ENCODE measurements at places on chromosomes 1 and 21.

GRCh38 chr21:38266732-38267131 is 9.9 kb downstream of the KCNJ15 start:
- no peak for DNase-seq

- DNase-seq: no peak
Measured at GRCh38 chr1:47184090-47184821, 5.6 kb downstream of the PDZK1IP1 start.

DNA sequence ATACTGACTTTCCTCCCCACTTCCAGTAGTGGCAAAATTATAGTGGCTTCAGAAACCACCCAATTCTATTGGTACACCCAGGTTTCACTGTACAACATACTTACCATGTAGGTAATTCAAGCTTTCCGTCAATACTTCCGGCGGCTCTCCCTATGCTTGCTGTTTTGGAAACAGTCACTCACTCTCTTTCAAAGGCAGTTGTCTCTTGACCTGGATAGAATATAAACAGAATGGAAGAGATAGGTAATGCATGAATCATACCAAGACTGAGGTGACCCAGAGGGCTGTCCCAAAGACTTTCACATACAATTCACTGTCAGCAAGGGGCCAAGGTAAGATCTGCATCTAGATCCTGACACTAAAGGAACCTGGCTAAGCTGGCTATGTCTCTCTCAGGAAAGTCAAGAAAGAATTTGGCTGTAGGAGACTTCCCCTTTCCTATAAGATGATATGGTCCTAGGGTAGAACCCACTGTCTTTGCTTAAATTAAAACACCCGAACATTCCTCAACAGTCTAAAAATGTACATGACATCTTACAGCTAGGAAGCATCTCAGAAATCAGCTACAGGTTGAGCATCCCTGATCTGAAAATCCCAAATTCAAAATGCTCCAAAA is 59.6 kb downstream of the LUZP1 start:
- no peak for DNase-seq

GRCh38 chr1:218480137-218480536 is 135.0 kb downstream of the TGFB2 start:
- peak; percentile 72 for DNase-seq

- no peak for DNase-seq
Measured at GRCh38 chr1:184743062-184743756, 11.4 kb downstream of the EDEM3 start.

- no peak for DNase-seq
Measured at GRCh38 chr1:13628711-13629110, 45.1 kb downstream of the PDPN start.

All from adipocyte (in vitro differentiated cells).